ENCODE measurements at places on chromosomes 13 and 19.

DNA sequence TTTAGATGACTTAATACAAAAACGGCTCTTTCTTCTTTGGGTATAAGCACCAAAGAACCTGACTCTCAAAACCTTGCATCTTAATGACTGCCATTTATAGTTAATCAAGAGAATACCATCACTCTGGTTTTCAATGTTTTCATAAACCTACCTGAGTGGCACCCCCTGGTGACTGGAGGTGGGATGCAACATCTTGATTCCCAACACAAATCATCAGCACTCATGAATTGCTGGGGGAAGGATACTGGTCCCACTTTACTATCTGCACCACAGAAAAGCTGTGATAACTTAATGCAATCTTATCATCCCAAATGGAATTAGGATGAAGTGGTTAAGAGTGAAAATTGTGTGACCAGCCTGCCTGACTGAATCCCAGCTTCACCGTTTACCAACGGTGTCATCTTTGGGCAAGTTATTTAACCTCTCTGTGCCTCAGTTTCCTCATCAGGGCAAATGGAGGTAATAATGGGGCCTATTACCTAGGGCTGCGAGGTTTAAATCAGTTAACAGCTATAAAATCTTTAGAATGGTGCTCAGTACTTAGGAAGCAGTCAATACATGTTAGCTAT is 366.4 kb downstream of the KLF12 start:
- no peak for DNase-seq

- DNase-seq, result no peak
Observed at GRCh38 chr13:38941353-38941945, 49.2 kb downstream of the STOML3 start.

DNA sequence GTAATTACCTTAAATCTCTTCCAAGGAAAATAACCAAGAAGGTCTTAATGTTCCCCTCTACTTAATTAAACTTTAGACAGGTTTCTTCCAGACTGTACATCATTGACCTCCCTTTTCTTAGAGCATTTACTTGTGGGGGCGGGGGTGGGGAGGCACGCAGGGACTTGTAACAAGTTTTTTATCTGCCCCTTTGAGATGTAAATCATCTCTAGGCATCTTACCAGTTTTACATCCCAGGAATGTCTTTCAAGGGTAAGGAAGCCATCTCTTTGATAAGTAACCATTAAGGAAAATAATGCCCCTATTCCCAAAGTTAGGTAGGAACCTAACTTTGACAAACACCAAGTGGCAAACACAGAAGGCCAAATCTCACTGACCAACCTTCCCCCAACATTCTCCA is 528.6 kb downstream of the SUCLA2 start:
- no peak for DNase-seq

- DNase-seq, result no peak
Observed at GRCh38 chr13:36966404-36966803, 32.7 kb downstream of the ALG5 start.

DNA sequence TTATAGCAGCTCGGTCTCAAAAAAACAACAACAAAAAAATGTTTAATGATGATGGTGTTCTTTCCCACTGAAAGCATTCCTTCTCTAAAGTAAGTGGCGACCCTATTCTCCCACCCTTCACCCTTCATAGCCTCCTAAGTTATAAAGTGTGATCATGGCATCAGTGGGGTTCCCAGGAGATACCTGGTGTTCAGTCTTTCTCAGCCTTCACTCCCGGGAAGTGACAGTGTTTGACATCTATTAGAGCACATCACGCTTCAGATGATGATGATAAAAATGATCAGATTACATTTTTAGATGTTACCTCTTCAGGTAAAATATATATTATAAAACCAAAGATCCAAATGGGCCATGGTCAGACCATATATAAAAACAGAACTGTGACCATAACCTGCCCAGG is 51.0 kb downstream of the TGDS start:
- DNase-seq, result no peak

DNA sequence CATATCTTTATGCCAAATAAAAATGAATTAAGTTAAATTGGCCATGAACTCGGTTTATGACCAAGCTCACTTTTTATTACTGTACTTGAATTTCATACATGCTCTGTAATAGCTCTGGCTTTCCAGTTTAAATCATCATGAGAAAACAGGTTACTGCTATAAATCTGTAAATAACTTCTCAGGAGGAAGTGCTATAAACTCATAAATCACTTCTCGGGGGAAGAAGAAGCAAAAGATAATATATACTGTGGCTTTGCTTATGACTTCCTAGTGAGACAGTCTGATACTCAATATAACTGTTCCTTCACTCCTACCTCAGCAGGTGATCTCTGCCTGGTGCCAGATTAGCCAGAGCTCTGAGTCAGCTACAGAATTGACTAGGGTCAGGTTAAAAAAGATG is 12.5 kb downstream of the SUPT20H start:
- no peak for DNase-seq

DNA sequence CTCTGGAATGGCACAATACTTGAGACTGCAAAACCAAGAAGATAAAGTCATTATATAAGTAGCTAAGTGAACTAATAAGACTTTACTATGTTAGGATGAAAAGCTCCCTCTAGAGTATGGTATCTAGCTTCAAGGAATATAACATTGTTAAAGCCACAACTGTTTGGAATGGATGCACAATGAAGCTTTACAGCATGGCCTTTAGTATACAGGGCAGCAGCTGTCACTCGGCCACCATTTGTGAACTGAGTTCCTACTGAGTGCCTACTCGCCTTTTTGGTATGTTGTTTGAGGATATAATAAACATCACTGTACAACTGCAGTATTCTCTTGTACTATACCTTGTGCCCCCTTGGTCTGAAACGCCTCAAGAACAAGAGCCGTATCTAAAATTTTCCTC is 6.8 kb downstream of the ALG5 start:
- no peak for DNase-seq
